Stimulated activated CD8-positive, alpha-beta memory T cell treated with anti-CD3 and anti-CD28 coated beads, Interleukin-7, amount 100 ng/mL, for 1 hour (primary cell): ENCODE measurements at places on chromosomes 6 and 20.

DNA sequence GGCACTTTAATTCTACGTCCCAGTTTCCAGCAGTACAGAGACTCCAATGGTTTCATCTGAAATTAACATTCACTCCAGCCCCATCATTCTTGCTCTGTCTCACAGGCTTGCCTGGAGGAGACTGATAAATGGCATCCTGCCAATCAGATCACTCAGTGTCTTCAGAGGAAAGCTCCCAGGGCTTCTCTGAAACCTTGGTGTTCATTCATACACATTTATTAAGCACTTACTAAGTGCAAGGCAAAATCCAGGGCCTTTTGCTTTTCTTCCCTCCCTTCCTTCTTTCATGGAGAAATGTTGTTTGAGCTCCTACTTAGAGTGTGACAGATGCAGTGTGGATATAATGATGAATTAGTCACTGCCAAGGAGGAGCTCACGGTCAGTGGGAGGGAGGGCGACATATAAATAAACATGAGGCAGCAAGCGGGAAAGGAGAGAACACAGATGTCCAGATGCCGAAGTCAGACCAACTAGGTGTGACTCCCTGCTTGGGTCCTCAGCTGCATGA is 106.7 kb upstream of the DTNBP1 start:
- DNase-seq = no peak

GRCh38 chr6:45686841-45687569 is 309.3 kb upstream of the SUPT3H start:
- no peak for DNase-seq

DNA sequence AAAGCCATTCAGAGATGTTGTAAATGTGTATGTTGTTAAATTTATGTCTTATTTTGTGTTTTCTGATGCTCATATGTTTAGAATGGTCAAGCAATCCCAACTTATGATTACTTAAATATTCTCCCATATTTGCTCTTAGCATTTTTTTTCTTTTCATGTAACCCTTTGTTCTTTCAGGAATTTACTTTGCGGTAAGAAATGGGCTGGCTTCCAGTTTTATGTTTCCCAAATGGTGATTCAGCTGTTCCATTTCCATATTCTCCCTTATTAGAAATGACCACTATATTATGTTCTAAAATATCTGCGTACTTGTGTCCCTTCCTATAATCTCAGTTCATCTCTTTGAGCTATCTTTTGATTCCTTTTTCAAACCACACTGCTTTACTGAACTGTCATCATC is 113.7 kb downstream of the CDH26 start:
- no peak for DNase-seq

- no peak for DNase-seq
These were observed 44.8 kb downstream of the AKAP12 start for GRCh38 chr6:151284548-151285017.

DNA sequence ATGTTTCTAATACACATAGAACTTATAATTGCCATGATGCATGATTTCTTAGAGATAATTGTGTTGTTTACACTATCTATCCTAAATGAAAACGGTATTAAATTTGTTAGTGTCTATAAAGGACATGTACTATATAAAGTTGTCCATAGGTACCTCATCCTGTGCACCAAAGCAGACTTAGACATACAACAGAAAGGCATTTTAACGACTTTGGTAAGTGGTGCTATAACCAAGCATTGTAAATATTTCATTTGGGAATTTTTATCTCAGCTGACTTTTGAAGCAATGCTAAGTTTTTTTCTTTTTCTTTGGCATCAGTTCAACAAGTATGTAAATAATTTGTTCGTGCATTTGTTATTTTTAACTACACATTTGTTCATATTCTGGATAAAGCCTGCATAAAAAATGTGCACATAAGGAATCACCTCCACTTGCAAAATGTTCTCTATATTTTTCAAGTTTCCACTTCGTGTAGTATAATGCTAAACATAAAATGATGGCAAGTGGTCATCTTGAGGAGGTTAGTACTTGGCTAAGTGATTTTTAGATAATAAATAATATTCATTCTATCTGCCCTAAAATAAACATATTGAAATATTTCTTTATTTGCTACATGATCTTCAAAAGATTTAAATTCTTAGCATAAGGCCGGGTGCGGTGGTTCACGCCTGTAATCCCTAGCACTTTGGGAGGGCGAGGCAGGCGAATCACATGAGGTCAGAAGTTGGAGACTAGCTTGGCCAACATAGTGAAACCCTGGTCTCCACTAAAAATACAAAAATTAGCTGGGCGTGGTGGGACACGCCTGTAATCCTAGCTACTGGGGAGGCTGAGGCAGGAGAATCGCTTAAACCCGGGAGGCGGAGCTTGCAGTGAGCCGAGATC is 6.3 kb upstream of the GJA1 start:
- no peak for DNase-seq

DNA sequence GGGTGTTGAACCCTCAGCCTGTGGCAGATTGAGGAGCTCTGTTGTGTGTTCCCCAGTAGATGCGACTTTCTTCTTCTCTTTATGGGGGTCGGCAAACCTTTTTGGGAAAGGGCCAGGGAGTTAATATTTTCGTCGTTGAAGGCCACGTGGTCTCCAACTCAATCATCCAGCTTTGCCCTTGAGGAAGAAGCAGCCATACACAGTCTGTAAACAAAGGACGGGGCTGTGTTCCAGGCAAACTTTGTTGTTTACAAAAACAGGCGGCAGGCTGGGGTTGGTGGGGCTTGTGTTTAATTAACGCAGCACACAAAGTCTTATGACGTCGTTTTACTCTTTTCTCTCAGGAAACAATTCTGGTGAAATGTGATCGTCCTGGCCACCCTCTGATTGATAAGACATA is 20.2 kb downstream of the KIF25 start:
- no peak for DNase-seq

GRCh38 chr6:108690326-108691049 is 129.8 kb downstream of the FOXO3 start:
- no peak for DNase-seq

DNA sequence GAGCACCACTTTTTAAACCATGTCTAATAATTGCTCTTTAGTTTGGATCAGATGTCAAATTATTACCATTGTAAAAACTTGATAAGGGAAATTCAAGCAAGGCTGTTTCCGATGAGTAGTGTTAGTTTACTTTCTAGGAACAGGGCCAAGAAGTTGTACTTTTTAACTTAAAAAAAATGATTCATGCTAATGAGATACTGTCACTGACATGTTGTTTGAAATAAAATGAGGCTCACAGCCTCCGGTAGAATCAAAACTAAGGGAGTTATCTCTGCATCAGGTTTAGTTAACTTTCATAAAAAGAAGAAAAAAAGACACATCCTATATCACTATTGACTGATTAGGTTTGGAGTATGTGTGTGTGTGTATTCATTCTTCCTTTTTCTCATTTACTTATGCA is 55.2 kb upstream of the SUPT3H start:
- no peak for DNase-seq

DNA sequence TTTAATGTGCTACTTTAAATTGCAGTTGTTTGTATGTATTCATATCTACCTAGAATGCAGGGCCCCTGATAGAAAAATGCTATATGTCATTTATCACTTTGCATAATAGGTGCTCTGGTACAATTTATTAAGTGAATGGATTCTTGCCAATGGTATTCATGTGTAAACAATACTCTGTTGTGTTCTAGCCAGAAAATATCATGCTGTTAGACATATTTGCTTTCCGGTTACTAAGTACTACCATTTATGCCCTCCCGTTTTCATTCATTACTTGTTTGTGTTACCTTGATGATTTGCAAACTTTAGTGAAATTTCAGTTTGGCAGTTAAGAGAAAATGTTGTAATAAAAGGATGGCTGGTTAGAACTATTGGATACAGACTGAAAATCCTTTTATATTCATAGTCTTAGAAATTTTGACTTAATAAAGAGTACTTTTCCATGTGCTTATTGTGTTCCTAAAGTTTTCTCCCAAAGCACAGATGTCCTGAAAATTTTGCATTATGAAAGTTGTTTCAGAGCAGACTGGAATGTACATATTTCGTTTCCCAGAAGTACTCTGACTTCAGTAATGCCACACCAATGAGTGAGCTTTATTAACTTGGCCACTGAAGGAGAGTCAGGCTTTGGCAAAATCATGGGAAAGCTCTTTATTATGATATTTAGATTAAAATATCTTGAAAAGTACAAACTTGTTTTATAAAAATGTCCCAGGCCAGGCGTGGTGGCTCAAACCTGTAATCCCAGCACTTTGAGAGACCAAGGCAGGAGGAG is 31.5 kb downstream of the RPF2 start:
- DNase-seq = no peak

GRCh38 chr20:44133424-44133823 is 53.6 kb downstream of the JPH2 start:
- no peak for DNase-seq

GRCh38 chr6:90537723-90538258 is 49.1 kb downstream of the MAP3K7 start:
- no peak for DNase-seq

- DNase-seq = no peak
These were observed 220.1 kb downstream of the HACE1 start for GRCh38 chr6:104639668-104640067.

DNA sequence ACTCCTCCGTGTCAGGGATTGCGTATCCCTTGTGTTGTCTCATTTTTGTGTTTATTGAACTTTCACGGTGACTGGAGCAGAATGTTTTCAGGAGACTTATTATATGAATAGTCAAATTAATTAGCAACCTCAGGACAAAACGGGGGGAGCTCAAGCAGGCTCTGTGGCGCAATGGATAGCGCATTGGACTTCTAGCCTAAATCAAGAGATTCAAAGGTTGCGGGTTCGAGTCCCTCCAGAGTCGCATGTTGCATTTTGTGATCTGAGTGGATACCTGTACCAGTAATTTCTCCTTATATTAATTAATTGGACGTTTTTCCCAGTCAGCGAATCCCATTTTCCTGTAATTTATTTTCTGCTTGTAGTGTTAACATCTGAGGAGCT is 89.1 kb upstream of the ZNF184 start:
- no peak for DNase-seq

DNA sequence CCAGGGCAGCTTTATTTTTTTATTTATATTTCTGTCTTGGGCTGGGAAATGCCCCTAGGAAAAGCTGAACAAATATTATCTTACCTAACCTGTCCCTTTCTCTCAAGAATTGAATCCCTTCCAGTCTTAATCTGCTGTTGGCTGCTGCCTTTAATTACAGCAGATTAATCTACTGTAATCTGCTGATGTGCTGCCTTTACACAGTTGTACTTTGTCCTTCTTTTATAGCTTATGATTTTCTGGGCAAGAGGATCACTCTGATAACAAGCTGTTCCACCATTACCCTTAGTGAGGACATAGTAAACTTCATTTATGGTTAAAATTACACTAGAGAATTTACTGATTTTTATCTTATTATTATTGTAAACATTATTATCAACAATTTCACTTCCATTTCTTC is 234.5 kb upstream of the MAN1A1 start:
- no peak for DNase-seq

- no peak for DNase-seq
These were observed 28.0 kb upstream of the TNFAIP3 start for GRCh38 chr6:137839076-137839475.

- DNase-seq = no peak
These were observed 15.2 kb downstream of the TAF4 start for GRCh38 chr20:62050166-62051120.

DNA sequence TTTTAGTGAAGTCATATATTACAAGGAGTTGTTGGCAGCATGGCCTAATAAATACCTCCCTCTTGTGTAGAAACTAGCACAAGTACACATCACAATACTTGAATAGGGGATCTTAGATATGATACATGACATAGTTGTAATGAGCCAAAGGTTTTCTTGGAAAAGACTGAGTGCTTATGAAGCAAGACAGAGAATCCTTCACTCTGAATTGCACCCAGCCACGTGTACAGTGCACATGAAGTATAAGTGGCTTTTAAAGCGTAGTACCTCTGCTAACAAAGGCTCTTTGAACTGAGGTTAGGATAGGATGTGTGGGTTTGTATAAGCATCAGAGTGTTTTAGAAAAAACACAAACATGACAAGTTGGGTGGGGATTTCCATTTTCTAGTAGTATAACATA is 145.5 kb upstream of the STMND1 start:
- no peak for DNase-seq

GRCh38 chr20:63346131-63347080 is 14.7 kb downstream of the CHRNA4 start:
- DNase-seq = no peak

DNA sequence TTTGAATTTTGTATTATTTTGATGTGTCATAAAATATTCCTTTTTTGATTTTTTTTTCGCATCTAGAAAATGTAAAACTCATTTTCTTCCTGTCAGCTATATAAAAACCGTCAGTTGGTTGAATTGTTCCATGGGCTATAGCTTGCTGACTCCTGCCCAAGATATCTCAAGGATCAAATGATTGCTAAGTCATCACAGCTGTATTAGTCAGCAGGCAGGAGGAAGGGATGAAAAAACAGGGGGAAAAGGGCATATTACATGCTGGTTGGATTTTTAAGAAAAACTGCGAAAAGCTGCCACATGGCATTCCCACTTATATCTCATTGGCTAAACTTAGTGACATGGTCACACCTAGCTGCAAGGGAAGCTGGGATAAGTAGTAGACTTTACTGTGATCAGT is 569.9 kb downstream of the BCKDHB start:
- DNase-seq = no peak

- DNase-seq = no peak
These were observed 22.4 kb downstream of the SYNCRIP start for GRCh38 chr6:85620308-85620707.

DNA sequence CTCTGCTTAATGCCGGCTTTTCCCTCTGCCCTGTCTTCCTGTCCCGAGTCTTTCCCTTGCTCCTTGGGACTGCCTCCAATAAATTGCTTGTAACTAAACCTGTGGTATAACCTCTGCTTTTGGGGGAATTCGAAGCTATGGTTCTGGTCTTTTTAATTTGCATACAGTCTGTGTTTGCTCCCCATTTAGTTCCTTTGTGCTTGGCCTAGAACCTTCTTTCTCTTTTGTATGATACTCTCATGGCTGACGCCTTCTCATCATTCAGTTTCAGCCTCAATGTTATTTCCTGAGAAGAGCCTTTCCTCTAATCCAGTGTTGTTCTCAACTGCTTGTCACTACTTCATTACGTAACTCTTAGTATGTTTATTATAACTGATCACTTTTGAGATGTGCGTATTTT is 248.0 kb downstream of the PHF3 start:
- no peak for DNase-seq

- no peak for DNase-seq
These were observed 868 bp downstream of the MC3R start for GRCh38 chr20:56249244-56249955.

- no peak for DNase-seq
These were observed 158.3 kb downstream of the FRK start for GRCh38 chr6:115902436-115902835.

DNA sequence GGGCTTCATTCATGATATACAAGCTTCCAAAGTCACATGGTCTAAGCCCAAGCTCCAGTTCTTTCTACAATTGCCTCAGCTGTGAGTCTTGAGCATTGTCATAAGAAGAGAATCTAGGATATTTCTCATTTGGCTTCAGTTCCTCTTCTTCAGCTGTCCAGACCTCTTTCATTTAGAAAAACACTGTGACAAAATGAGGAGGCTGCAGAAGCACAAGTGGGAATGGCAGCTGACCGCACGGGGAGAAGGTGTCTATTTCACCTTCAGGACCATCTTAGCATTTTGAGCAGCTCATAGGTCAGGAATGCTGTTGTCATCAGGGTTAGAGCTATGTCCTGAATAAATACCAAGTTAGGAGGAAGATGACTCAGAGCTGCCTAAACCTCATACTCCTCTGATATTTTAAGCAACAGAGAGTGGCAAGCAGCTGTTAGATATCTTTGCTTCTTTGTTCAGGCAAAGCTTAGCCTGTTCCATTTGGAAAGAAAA is 390.1 kb upstream of the CITED2 start:
- no peak for DNase-seq

GRCh38 chr6:17820055-17820454 is 113.3 kb upstream of the NUP153 start:
- no peak for DNase-seq

GRCh38 chr20:40646361-40646760 is 42.7 kb downstream of the MAFB start:
- no peak for DNase-seq
